ENCODE measurements at places on chromosomes 6 and 20. TPM values are rescaled to one million over a fixed set of nuclear protein-coding genes. Genes with fewer than 3 reads are reported as not detected.

The LY6G6C gene
- 1.1 TPM for polyA plus RNA-seq

The SALL4 gene
- polyA plus RNA-seq: 16.3 TPM

The PRDM13 gene
- not detected for polyA plus RNA-seq

The CTAGE9 gene
- polyA plus RNA-seq: 0.55 TPM

The CDS2 gene
- 35.9 TPM for polyA plus RNA-seq

The SLC22A3 gene
- 6.4 TPM for polyA plus RNA-seq

The TCFL5 gene
- polyA plus RNA-seq: 12.6 TPM

The ALDH5A1 gene
- 31.9 TPM for polyA plus RNA-seq

The EFCAB8 gene
- 0.55 TPM for polyA plus RNA-seq

The EEF1A2 gene
- polyA plus RNA-seq: 0.67 TPM

The HTR1E gene
- polyA plus RNA-seq: 0.55 TPM

The C2 gene
- polyA plus RNA-seq: 3.9 TPM

The TRIM10 gene
- polyA plus RNA-seq: 0.27 TPM

The TASP1 gene
- 13.9 TPM for polyA plus RNA-seq

The FAM83B gene
- polyA plus RNA-seq: 11.1 TPM

All from left kidney (tissue), 8 donors.